ENCODE measurements at places on chromosomes 5 and 9.

GRCh38 chr5:116378777-116379121 lies 195.9 kb downstream of the SEMA6A start:
- no peak for DNase-seq

- DNase-seq, result peak; percentile 8
These were observed 191.8 kb downstream of the PRR16 start for GRCh38 chr5:120655828-120656435.

- no peak for DNase-seq
These were observed 151.4 kb upstream of the FSTL4 start for GRCh38 chr5:133763744-133764143.

DNA sequence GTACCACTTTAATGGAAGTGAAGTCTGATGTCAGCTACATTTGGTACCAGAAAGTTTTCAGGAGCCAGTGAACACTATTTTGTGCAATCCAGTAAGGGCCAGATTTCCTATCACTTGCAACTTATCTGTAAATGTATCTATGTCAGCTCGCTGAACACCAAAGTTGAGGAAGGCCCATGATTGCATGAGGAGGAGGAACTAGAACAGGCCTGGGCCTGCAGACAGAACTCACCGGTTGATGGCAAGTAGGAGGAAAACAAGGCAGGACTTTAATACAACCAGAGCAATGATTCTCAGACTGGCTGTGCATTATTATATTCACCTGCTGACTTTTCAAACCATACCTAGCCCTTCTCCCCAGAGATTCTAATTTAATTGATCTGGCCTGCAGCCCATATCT lies 540.2 kb downstream of the CETN3 start:
- DNase-seq, result peak; percentile 39

GRCh38 chr5:38660194-38660668 lies 103.8 kb upstream of the LIFR start:
- DNase-seq, result no peak

- peak; percentile 42 for DNase-seq
These were observed 175.1 kb upstream of the DAB2 start for GRCh38 chr5:39599721-39600431.

DNA sequence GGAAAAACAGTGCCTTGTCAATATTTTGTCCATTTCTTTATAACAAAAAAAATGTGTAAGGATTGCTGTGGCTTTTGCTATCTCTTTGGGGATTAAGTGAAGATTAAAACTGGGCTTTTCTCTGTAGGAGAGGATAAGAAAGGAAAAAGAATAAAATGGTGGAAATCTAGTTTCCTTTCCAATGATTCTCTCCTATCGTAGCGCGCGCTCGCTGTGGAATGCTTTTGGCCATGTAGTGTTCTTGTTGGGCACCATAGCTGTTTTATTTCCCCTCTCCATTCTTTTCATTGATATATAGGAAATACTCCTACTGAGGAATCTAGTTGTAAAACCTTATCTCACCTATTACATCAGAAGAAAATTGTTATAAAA lies 1.5 kb downstream of the STXBP1 start:
- no peak for DNase-seq

DNA sequence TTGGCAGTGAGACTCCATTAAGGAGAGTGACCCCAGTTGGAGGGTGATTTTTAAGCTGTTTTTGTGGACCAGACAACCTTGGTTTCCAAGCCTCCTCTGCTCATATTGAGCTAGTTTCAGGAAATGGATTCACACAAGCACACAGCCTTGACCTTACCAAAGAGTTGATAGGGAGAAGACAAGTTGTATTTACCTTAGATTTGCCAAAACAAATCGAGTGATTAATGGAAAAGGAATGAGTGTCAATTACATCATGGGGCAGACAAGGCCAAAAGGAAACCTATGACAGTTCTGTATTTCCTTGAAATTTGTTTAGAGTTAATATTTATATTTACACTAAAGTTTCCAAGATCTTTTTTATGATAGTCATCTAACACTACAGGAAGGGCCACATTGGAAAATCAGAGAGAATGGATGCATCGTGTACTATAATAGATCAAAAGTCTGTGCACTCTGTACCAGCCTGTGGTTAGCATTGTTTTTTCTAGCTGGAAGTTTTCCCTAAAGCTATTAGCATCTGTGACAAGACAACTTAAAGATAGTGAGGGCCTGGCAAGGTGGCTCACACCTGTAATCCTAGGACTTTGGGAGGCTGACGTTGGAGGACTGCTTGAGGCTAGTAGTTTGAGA lies 86.0 kb upstream of the FER start:
- DNase-seq, result peak; percentile 66
